ENCODE measurements at places on chromosomes 6 and 20.
A peak's percentile ranks its signal among the peaks of the same experiment; 100 is the strongest.

DNA sequence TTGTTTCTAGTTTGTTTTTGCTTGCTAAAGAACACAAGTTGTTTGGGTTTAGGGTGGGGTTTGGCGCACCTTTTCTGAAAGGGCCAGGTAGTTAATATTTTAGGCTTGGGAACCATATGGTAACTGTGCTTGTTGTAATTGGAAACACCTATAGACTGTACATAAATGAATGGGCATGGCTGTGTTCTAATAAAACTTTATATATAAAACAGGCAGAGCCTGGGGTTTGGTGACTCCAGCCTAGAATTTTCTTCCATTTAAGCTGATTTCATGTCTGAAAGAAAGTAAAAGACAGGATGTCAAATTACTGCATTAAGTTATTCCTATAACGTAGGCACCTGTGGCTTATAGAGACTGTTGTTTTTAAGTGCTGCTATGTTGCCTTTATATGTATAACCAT is 36.1 kb upstream of the MAPK13 start:
- no peak for DNase-seq

DNA sequence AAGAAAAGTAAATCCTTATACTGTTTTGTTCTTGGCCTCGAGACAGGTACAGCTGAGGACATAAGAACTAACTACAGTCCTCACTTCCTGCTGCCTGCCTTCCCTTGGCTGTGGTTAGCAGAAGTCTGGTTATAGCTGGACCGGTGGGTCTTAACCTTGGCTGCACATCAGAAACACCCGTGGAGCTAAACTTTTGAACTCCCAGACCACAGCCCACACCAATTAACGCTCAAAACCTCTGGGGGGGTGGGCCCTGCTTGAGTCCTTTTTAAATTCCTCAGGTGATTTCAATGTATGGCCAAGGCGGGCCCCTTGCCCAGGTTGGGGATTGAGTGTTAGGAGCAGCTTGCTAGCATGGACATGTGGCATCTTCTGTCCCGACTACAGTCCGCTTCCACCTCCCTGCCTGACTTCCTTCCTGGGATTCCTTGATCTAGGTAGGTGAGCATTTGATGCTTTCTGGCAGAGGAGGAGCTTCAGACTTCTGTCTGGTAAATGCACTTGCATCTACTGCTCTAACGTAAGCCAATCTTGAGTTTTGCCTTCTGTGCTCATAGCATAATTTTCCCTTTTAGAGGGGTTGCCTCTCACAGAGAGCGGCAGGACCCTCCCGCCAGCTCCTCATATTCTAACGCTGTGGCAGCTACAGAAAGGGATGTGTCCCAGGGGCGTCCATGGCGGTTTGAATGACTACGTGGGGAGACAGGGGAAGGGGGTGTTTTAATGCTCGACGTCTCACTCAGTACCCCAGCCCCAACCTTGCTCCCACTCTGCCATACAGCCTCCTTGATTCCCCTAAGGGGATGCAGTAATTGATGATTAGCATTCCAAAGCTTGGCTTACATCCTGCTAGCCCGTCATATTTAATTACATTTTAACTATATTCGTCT is 390.1 kb downstream of the ZFAND3 start:
- no peak for DNase-seq

- no peak for DNase-seq
Observed at GRCh38 chr6:138052783-138053182, 54.4 kb downstream of the PERP start.

GRCh38 chr20:52312132-52312729 is 120.7 kb upstream of the ZFP64 start:
- DNase-seq = peak; percentile 9

GRCh38 chr6:20463396-20463795 is 61.7 kb downstream of the E2F3 start:
- no peak for DNase-seq

- DNase-seq = no peak
Observed at GRCh38 chr6:52504782-52505136, 72.1 kb downstream of the TRAM2 start.

DNA sequence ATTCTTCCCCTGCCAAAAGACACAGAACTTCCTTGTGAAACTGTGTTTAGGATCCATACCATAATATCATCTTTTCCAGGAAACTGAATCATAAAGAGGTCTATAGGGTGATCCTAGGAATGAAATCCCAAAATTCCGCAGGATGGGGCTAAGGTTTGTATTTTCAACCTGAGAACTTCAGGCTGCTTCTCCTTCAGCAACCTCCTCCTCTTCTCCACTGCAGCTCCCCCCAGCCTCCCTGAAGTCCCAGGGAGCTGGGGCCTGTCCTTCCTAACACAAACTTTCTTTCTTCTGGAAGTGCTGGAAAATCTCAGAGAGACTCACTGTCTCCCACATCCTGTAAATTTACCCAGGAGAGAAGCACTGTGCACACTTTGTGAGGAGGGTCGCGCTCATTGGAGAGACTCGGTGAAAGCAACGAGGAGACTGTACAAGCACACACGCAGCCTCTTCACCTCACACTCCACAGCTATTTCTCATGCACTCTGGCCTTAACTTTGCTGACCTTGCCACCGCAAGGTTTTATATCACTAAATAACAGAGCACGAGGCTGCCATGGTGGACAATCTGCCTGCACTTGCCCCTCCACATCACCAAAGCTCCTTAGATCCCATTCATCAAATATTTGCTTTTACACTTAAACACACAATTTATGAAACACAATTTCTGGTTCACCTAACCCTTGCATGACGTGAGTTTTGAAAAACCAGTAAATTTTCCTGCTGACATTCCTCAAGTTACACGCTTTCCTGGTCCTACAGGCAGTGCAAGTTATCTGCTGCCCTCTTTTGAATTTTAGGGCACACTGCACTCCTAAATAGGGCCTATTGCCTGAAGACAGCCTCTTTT is 14.3 kb downstream of the ID4 start:
- no peak for DNase-seq

GRCh38 chr20:8456765-8457164 is 324.7 kb downstream of the PLCB1 start:
- no peak for DNase-seq

GRCh38 chr6:168305096-168305749 is 14.4 kb downstream of the DACT2 start:
- no peak for DNase-seq

- DNase-seq = no peak
Observed at GRCh38 chr6:149831308-149831820, 32.8 kb downstream of the LRP11 start.

DNA sequence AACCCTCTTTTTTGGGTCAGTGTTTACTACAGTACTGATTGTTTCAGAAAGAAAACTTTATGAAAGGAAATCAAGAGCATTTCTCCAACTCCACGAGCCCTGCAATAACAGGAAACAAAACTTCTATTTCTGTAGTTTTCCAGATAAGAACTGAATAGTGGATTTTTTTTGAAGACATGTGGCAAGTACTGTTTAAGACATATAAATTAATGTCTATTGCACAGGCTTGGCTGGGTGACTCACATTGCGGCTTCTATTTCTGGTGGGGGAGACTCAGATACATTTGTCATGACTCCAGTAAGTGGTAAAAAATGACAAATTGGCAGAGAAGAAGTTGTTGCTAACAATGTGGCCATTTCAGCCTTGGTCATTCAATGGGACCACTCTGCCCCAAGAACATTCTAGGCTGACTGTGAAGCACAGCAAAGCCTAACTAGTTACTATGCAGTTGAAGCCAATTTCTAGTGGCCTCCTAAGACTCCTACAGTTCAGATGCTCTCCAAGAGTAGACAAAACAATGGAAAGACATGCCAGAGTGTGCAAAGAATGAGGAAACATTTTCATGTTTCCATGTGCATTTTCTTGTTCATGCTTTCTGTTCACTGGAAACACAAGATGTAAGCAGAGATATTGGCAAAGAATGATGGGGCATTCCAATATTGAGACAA is 200.9 kb downstream of the EDN1 start:
- no peak for DNase-seq

- no peak for DNase-seq
Observed at GRCh38 chr6:41573276-41573675, 27.1 kb downstream of the FOXP4 start.

DNA sequence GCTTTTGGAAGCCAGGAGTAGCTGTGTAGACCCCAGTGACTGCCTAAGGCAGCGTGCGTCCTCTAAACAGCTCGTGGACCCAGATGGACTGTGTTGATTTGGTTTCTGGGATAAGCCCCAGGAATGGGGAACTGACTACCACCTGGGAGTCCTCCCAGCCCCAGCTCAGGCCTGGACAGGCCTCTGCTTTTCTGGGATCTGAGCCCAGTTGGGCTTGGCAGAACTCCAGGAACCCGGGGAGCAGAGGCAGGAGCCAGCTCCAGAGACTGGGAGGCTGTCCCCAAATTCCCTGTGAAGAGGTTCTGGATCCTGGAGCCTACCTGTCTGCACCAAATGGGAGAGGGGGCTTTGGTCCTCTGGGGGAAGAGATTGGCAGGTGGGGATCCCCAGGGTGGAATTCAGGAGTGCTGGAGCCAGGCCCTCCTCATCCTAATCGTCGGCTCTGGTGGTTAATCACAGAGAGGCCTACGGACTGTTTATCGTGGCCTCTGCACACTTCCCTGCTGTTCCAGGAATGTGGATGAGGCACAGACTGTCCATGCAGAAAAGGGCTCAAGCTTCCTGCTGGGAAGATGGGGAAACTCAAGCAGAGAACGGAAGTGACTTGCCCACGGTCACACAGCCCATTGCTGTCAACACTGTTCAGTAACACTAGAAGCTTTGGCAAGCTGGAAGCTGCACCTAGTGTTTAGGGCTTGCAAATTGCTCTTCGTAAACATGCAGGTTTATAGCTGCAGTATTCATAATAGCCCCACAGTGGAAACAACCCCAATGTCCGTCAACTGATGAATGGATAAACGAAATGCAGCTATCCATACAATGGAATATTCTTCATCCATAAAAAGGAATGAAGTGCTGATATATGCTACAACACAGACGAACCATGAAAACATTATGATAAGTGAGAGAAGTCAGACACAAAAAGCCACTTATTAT is 100.6 kb downstream of the KCNB1 start:
- no peak for DNase-seq

- no peak for DNase-seq
Observed at GRCh38 chr6:34374508-34374907, 18.0 kb downstream of the NUDT3 start.

DNA sequence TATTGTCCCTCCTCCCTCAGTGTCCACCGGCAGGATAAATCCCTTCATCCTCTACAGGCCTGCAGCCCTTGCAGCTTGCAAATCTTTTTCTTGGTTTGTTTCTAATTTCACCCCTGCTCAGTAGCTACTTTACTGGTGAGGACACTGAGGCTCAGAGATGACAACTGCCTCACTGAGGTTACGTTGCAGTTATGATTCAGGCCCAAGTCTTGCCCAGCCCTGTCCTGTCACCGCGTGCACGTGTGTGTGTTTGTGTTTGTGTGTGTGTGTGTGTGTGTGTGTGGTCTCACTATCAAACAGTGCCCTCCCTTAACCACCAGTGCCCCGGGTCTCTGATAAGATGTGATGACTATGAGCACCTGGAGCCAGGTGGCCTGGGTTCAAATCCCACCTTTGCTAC is 21.1 kb downstream of the FAM110A start:
- DNase-seq = no peak

DNA sequence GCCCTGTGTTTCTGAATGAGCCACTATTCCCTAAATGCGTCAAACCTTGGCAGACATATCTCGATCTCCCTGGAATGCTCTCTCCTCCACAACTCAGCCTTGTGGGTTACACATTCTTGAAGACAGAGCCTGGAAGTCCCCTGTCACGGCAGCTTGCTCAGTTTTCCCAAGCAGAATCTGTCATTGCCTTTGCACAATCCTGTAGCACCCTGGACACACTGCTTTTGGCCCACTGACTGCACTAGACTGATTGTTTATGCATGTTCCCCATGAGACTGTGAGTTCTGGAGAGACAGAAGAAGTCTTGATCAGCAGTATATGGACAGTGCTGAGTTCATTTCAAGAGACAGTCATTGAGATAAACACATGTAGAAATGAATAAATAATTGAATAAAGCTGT is 406.7 kb downstream of the CD83 start:
- DNase-seq = no peak

- DNase-seq = no peak
Observed at GRCh38 chr6:88920774-88921733, 42.4 kb downstream of the RNGTT start.

All from stimulated activated CD8-positive, alpha-beta memory T cell treated with anti-CD3 and anti-CD28 coated beads, Interleukin-2, amount 100 ng/mL, for 1 hour (primary cell).